ENCODE measurements at places on chromosomes 16 and 17. TPM values are rescaled to one million over a fixed set of nuclear protein-coding genes. Genes with fewer than 3 reads are reported as not detected.

- no peak for DNase-seq
- H3K27ac ChIP-seq, result peak overlapping the region; percentile 94
Observed at GRCh38 chr16:4615384-4616046, 827 bp upstream of the UBALD1 start.

DNA sequence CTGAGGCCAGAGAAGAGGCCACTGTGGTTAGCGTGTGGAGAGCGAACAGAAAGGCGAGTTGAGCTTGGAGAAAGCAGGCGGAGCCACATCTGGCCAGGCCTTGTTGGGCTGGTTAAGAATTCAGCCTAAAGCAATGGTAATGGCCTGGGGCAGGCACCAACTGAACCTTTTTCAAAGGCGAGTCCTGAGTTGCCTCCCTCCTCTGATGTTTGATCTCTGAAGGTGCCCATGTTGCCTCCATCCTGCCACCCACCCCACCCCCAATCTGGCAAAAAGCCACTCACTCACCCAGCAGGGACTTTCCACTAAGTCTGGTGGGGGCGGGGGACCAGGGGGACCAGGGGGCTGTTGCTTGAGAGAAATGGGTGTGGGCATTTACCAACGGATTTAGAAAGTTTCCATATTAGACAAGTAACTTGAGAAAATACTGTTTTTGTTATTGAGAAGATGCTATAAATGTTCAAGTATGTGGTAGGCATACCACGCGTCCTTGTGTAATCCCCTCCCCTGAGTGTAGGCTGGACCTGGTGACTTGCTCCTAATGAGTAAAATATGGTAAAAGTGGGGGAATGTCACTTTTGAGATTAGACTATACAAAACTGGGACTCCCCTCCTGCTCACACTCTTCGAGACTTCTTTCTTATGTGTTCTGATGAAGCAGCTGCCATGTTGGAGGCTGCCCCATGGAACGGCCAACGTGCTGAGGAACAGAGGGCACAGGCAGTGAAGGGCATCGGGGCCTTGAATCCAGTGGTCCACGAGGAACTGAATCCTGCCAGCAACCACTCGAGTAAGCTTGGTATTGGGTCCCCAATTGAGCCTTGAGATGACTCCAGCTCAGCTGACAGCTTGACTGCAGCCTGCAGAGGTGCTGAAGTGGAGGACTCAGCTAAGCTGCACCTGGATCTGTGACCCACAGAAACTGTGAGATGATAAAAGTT lies 29.9 kb upstream of the TNS4 start:
- H3K36me3 ChIP-seq, result peaks cover 31% of the 10 kb centered on the region
- peaks cover 2% of the 10 kb centered on the region for H3K27me3 ChIP-seq
- H3K4me3 ChIP-seq, result peak overlapping the region; percentile 85

- peaks cover 8% of the 10 kb centered on the region for H3K27me3 ChIP-seq
- H3K36me3 ChIP-seq, result no peaks in the 10 kb centered on the region
- no peak overlapping the region for H3K4me3 ChIP-seq
Observed at GRCh38 chr17:34760931-34761495, 181.6 kb downstream of the TMEM132E start.

DNA sequence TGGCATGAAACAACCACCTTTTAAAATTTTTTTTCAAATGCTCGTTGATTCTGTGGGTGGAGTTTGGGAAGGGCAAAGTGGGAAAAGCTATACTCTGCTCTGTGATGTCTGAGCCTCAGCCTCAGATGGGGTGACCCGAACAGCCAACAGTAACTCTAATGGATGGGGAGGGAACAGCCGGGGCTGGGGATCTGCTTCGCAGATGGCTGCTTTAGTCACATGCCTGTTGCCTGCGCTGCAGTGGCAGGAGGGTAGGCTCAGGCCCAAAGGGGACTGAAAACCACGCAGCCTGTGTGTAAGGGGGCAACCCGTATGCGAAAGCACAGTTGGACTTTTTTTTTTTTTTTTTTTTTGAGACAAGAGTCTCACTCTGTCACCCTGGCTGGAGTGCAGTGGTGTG lies 14.9 kb upstream of the MAPK3 start:
- H3K27ac ChIP-seq, result no peak overlapping the region
- DNase-seq, result no peak
- no peaks in the 10 kb centered on the region for H3K27me3 ChIP-seq
- peaks cover 2% of the 10 kb centered on the region for H3K36me3 ChIP-seq
- no peak overlapping the region for H3K4me3 ChIP-seq

GRCh38 chr17:28949185-28950016 lies 1.9 kb downstream of the PHF12 start:
- H3K4me1 ChIP-seq, result peaks cover 45% of the 10 kb centered on the region
- H3K4me3 ChIP-seq, result peak overlapping the region; percentile 97
- DNase-seq, result peak; percentile 88
- H3K27ac ChIP-seq, result peak overlapping the region; percentile 96
- H3K36me3 ChIP-seq, result peaks cover 37% of the 10 kb centered on the region

DNA sequence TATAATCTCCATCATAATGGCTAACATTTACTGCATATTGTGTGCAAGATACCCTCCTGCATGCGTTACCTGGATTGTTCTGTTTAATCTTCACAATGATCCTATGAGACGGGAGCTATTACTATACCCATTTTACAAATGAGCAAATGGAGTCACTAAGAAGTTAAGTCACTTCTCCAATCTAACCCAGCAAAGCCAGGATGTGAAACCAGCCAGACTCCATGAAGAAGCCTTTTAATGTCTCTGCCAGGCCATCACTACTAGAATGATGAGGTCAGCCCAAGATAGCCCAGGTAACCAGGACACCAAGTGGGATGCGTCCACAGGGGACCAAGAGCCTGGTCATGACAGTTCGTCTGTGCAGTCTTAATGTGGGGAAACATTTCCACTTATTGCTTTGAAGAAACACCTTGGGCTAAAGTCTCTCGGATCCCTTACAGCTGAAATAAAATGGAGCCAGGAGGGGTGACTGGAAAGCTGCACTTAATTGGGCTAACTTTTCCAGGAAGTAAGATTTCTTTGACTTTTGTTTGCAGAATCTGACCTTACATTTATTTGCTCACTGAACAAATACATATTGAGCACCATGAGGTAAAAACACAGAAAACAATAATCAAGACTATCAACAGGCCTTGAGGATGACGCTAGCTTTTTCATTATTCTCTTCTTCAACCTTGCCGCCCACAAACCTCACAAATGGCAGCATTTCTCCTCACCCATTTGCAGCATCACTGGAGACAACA lies 926 bp upstream of the SHCBP1 start:
- peak overlapping the region; percentile 97 for H3K27ac ChIP-seq
- H3K4me3 ChIP-seq, result peak overlapping the region; percentile 97
- H3K4me1 ChIP-seq, result peaks cover 23% of the 10 kb centered on the region
- H3K27me3 ChIP-seq, result no peaks in the 10 kb centered on the region
- no peak for DNase-seq
- peaks cover 13% of the 10 kb centered on the region for H3K36me3 ChIP-seq

DNA sequence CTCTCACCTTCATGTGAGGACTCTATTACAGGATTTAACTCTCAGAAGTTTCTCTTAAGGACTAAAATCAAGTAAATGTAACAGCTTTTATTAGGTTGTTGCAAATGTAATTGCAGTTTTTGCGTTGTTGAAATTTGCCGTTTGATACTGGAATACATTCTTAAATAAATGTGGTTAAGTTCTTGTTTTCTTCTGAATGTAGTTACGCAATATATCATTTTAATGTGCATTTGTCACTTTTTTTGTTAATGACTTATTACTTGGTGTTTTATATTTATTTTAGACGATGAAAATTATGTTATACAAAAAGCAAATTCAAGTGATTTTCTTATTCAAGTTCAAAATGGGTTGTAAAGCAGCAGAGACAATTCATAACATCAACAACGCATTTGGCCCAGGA lies 76.3 kb downstream of the TTC19 start:
- no peak overlapping the region for H3K4me3 ChIP-seq
- H3K27ac ChIP-seq, result no peak overlapping the region
- DNase-seq, result no peak
- peaks cover 2% of the 10 kb centered on the region for H3K4me1 ChIP-seq

GRCh38 chr16:7546948-7547347 lies 214.3 kb downstream of the RBFOX1 start:
- no peaks in the 10 kb centered on the region for H3K4me1 ChIP-seq
- DNase-seq, result no peak
- H3K36me3 ChIP-seq, result no peaks in the 10 kb centered on the region
- no peak overlapping the region for H3K27ac ChIP-seq
- H3K4me3 ChIP-seq, result no peak overlapping the region

GRCh38 chr16:22001591-22001990 lies 675 bp upstream of the PDZD9 start:
- H3K4me3 ChIP-seq, result no peak overlapping the region
- H3K4me1 ChIP-seq, result peaks cover 7% of the 10 kb centered on the region
- H3K27me3 ChIP-seq, result peaks cover 2% of the 10 kb centered on the region

GRCh38 chr17:72598695-72599094 lies 477.9 kb downstream of the SOX9 start:
- H3K4me3 ChIP-seq, result no peak overlapping the region
- no peak for DNase-seq
- H3K4me1 ChIP-seq, result no peaks in the 10 kb centered on the region

DNA sequence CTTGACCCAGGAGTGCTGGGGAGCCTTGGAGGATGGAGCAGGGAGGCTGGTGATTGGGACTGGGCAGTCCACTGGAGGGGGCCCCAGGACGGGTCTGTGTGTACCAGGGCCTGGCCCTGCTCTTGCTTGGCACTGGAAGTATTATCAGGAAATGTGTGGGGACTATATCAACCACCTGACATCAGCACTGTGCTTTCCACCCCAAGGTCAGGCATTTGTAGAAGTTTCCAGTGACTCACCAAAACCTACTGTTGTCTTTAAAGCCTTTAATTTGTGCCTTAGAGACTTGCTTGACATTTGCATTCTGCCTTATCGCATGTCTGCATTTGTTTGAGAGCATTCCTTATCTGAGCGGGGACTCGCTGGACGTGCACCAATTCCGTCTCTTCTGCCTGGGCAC lies 323.1 kb downstream of the FOXL1 start:
- H3K27ac ChIP-seq, result no peak overlapping the region
- H3K4me3 ChIP-seq, result no peak overlapping the region
- no peaks in the 10 kb centered on the region for H3K27me3 ChIP-seq
- no peak for DNase-seq

DNA sequence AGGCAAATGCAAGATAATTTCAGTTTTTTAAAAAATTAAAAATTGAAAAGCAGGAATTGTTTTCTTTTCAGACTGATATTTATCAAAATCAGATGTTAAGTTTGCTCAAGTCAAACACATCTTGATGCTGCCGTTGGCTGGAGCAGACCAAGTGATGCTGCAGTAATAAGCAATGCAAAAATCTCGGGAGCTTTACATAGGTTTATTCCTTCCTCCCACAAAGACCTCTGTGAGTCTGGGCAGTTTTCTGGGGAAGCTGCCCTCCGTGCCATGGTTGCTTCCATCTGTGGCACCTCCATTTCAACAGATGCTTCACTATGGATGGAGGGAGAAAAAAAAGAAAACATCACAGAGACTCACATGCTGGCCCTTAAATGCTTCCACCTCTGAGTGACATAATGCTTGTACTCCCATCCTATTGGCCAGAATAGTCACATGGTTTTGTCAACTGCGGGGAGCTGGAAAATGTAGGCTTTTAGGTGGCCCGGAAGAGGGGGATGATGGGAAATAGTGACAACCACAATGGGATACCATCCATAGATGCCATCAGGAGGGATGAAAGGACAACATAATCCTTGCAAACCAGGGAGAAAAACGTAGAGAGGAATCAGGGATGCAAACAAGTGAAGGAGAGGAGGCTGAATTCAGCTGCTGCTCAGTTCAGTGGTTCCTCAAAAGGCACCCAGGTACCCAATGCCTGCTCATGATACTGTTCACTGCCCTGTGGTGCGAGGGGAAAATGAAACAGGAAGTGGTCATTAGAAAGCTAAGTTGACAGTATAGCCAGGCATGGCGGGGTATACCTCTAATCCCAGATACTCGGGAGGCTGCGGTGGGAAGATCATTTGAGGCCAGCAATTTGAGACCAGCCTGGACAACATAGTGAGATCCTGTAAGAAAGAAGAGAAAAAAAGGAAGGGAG lies 13.5 kb upstream of the ERCC4 start:
- peaks cover 3% of the 10 kb centered on the region for H3K27me3 ChIP-seq
- H3K4me1 ChIP-seq, result no peaks in the 10 kb centered on the region
- no peak overlapping the region for H3K27ac ChIP-seq
- H3K36me3 ChIP-seq, result no peaks in the 10 kb centered on the region
- DNase-seq, result no peak

- no peaks in the 10 kb centered on the region for H3K4me1 ChIP-seq
- peaks cover 13% of the 10 kb centered on the region for H3K27me3 ChIP-seq
- no peak for DNase-seq
- H3K27ac ChIP-seq, result no peak overlapping the region
Observed at GRCh38 chr17:41103896-41104295, 1.3 kb upstream of the KRTAP4-9 start.

Gene CDRT15L2
- not detected for total RNA-seq

Gene CCR7
- 220 TPM for total RNA-seq

Gene DHRS11
- total RNA-seq, result 18.0 TPM

Gene COL1A1
- 2.0 TPM for total RNA-seq

Gene FOXL1
- not detected for total RNA-seq

Data from activated CD4-positive, alpha-beta T cell treated with anti-CD3 and anti-CD28 coated beads, Interleukin-2, amount 10 ng/mL, durations not matched to agents 24 days and 14 days (primary cell).